Fibroblast of lung (primary cell): ENCODE measurements at places on chromosomes 13 and 19. TPM values are rescaled to one million over a fixed set of nuclear protein-coding genes. Genes with fewer than 3 reads are reported as not detected.

PDX1 gene
- not detected in 2 replicates for total RNA-seq

DMWD gene
- 24.4 and 33.5 TPM in 2 replicates for total RNA-seq

DNA sequence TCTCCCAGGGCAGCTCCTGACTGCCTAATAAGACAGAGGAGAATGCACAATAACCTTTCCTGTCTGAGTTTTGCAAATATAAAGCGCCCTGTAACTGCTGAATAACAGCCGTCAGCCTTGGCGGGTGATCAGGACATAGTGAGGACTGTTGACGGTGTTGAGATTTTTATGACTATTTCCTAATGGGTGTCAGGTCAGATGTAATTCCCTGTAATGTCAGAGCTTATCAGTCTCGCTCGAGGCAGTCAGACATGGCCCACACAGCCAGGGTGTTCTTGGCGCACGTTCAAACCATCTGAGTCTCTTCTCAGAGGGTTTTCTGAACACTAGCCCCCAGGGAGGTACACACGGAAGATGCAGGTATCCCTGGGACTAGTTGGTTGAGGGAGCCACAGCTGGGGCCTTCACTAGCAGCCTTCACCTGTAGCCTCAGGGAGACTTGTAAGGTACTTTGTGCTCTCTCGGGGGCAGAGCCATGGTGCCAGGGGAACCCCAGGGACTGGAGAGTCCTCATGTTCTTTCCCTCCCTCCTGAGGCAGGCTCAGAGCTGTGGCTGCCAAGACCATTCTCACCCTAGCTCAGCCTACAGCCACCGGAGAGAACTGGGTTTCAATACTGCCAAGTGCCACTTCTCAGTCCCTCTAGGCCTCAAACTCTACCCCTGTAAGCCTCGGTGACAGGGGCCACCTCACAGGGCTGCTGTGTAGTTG is 213.1 kb downstream of the UQCRFS1 start:
- DNase-seq = no peak

DNA sequence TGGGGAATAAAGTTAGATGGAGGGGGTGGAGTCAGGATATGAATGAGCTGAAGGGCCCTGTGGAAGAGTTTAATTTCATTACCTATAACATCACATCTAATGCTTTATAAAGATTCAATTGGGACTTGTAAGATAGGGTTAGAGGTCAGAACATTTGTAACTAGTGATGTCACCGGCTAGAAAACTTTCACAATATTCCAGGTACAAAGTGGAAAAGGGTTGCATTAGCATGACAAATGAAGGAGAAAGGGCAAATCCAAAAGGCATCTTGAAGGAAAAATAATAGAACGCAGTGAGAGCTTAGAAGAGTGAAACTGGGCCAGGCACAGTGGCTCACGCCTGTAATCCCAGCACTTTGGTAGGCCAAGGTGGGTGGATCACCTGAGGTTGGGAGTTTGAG is 7.6 kb downstream of the MBNL2 start:
- DNase-seq = no peak

- no peak for DNase-seq
Measured at GRCh38 chr19:50402544-50403301, 16.0 kb upstream of the SPIB start.
